ENCODE measurements at places on chromosomes 16 and 17.

- DNase-seq: no peak
Measured at GRCh38 chr16:63890081-63890480, 1231.8 kb downstream of the CDH11 start.

DNA sequence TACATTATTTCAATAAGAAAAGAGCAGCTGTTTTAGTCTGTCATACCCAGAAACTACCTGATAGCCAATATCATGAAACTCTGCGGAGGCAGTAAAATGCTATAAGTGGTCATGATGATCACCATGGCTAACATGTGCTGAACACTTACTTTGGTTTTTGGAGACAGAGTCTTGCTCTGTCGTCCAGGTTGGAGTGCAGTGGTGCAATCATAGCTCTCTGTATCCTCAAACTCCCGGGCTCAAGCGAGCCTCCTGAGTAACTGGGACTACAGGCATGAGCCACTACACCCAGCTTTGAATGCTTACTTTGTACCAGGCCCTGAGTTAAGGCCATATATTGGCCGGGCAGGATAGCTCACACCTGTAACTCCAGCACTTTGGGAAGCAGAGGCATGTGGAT lies 101.2 kb upstream of the DHX40 start:
- DNase-seq: no peak

DNA sequence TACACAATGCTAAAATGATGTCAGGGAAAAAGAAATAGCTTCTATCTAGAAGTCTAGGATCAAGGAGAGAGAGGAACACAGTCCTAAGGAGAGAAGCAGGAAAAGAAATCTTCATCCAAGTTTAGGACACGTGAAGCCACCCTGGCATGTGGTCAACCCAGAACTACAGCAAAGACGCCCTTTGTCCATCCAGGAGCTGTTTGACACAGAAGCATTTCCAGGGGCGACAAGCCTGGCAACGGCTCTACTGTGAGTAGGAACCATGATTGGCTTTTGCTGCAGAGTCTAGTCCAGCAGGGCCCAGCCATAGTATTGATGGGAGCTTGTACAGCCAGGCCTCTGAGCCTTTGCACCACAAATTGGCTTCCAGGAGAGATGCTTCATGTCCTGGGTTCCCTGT lies 185.4 kb upstream of the RPL38 start:
- no peak for DNase-seq

- DNase-seq: no peak
Measured at GRCh38 chr16:9971907-9972306, 210.3 kb downstream of the GRIN2A start.

DNA sequence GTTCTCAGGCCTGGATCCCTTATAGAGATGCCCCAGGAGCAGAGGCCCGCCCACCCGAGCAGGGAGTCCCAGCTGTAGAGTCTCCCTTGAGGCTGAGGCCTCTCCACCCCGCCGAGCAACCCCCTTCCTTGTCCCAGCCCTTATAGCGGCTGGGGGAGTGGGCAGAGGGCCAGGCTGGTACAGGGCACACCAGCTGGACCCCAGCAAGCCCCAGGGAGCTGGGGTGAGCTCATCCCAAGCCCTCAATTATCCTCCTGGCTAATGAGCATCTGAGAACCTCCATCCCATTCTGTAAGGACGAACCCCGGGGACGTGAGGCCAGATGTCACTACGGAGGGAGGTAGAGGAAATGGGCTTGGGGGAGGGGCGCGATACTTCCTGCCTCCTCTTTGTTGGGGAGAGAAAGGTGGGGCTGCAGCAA lies 3.2 kb upstream of the SNN start:
- DNase-seq: peak; percentile 34

DNA sequence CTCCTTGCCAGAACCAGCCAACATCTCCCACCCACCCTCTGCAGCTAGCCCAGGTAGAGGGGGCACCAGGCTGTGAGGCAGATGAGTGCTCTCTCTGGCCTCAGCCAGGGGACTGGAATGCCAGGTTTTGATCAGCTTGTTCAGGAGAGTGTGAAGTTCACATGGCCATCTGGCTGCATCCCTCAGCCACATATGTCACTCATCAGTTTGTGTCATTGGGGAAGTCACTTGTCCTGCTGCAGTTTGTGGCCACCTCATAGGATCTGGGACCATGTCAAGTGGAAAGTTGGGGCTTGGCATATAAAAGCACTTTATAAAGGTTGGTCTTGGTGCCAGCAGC lies 147.6 kb downstream of the SOCS1 start:
- no peak for DNase-seq

All from CD4-positive, alpha-beta T cell treated with Interleukin-21 for 1 hour (primary cell).